ENCODE measurements at places on chromosomes 16 and 17.
A peak's percentile ranks its signal among the peaks of the same experiment; 100 is the strongest.

DNA sequence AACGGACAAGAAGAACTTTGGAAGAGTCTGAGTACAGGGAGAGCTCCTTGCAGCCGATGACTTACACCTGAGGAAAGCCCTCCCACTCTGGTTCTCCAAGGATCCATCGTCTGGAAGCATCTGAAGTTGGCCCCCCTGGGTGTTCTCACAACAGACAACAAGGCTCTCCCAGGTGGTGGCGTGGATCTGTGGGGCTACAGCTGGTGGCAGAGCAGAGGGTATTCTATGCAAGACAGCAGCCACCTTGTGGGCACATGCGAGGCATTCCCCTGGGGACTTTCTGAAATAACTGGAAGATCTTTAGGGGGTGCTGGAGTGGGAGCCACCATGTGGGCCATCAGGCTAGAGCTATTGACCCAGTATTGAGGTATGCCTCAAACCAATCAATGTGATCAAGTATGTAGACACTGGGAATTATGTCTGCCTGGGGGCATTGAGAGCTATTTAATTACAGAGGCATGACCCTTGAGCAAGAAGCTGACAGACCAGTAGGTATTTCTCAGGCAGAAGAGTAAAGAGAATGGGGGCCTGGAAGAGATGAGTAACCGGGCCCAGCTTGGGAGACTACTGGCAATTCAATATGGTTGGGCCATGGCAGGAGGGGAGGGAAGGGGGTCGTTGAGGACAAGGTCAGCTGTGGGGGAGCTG lies 6.9 kb upstream of the KRT19 start:
- DNase-seq, result no peak

DNA sequence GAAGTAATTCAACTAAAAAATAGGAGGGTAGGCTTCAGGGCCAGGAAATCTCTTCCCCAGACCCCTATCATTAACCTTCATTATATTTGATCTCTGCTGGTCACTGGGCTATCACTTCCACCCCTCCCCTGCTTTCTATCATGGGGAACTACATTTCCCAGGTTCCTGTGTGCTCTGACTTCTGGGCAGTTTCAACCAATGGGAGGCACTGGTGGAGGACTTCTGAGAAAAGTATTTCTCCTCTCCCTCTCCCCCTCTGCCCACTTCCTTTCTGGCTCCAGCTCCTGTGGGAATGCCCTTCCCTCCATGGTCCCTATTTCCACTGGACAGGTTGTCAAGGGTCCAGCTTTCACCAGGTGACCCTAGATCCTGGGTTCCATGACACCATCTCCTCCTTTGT lies 364.4 kb downstream of the C16orf95 start:
- DNase-seq, result no peak

DNA sequence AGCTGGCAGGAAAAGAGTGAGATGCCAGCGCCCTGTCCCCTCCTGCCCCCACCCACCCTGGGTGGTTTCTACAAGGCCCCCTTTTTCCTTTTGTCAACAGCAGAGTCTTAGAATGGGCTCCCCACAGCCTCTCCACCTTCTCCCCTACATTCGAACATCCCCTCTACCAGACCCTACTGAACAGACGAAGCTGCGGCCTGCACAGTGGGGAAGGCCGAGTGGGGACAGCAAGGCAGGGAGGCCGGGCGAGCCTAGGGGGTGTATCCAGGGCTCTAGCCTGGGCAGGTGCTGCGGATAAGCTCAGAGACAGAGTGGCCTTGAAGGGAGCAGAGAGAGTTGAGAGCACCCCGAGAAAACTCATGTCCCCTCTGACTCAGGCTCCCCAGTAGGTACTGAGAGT lies 7.4 kb downstream of the ZACN start:
- DNase-seq, result peak; percentile 3

GRCh38 chr17:12722282-12722681 lies 56.6 kb downstream of the MYOCD start:
- DNase-seq, result no peak

- peak; percentile 75 for DNase-seq
Measured at GRCh38 chr16:24748242-24748641, 18.8 kb downstream of the TNRC6A start.

DNA sequence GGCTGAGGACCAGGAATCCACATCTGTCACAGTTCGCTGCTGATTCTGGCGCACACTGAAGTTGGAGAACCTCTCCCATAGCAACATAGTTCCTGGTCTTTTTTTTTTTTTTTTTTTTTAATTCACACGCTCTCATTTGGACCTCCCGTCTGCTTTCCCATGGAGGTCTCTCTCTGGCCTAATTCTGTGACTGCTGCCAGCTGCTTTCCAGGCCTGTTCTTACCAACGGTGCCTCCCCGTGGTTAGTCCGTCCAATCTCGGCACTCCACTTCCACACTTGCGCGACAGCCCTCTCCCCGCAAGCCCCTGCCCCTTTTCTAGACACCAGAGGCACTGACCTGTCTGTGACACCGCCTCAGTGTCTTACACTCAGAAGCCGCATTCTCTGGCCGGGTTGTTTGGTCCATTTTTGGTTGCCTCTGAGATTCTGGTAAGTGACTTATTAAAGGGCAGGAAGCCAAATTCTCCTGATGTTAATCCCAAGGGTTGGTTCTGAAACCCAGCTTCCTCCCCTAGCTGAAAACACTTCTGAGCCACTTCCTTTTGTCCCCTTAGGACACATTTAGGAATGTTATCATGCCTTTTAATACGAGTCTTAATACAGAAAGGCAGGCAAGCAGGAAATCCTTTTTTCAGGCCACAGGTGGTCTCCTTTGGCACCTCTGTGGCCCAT lies 1.1 kb upstream of the AKTIP start:
- no peak for DNase-seq

- no peak for DNase-seq
Measured at GRCh38 chr17:78108726-78109488, 19.6 kb downstream of the TMC6 start.

DNA sequence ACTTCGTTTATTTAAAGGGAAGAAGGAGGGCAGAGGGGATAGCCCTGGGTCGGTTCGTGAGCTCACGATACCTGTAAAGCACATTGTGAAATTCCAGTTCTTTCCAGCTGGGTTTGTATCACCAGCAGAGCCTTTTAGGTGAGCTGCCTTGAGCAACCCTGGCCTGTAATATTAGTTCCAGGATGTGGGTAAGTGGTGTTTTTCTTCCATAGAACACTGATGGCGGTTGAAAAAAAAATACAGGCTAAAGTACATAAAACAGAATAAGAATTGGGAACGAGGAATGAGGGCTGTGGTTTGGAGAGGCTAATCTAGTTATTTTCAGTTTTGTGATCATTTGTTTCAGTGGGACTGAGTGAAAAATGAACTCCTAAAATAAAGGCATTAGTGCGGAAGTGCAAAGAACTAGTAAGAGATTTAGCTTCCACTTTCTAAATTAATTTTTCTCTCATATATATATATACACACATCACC lies 20.6 kb downstream of the HS3ST3B1 start:
- DNase-seq, result no peak

- DNase-seq, result no peak
Measured at GRCh38 chr16:20042848-20043247, 30.8 kb downstream of the GPR139 start.

DNA sequence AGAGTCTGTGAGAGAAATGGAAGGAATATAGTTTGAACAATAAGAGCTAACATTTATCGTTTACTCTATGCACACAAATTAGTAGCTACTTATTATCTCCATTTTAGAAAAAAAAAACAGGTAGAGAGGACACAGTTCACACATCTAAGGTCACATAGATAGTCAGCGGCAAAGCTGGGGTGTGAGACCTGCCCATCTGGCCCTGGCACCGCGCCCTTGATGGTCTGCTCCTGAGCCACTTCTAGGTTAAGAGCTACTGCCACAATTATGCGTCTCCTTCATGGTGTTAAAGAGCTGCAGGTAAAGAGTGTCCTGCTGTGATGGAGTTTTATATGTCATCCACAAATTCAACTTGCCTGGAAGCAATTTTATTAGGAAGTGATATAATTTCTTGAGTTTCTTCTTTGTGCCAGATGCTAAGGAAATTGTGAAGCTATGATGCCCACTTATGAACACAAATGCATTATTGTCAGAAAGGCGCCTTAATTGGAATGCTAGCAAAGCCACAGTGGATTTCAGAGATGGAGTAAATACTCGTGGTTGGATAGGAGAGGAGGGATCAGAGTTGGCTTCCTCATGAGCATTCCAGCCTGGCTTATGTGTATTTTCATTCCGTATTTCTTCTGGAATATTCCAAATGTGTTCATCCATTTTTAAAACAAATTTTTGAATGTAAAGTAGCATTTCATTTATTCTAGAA lies 21.3 kb upstream of the MFSD6L start:
- no peak for DNase-seq

- no peak for DNase-seq
Measured at GRCh38 chr16:71406724-71407123, 35.1 kb downstream of the TLE7 start.

GRCh38 chr16:285146-286055 lies 2.4 kb downstream of the PDIA2 start:
- DNase-seq, result no peak

DNA sequence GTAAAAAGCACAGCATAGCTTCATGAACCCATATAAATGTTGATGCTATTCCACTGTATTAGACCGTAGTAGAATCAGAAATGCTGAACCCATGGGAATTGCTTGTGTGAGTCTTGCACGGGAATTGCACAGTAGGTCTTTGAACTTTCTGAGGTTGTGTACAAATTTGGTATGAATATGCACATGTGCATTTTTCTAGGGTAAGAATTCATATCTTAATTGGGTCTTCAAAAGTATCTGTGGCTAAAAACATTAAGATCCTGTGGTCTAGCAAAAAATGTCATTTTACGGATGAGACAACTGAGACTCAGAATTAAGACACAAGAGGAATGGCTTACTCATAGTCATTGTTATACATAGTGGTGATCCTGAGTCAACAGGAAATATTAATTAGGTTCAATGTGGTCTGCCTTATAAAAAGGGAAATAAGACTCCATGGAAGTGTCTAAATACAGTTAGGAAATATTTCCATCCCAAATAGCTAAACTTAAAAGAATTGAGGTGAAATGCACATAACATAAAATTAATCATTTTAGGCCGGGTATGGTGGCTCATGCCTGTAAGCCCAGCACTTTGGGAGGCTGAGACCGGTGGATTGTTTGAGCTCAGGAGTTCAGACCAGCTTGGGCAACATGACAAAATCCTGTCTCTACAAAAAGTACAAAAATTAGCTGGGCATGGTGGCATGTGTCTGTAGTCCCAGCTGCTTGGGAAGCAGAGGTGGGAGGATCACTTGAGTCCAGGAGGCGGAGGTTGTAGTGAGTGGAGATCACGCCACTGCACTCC lies 22.8 kb downstream of the TAOK1 start:
- peak; percentile 42 for DNase-seq

- no peak for DNase-seq
Measured at GRCh38 chr16:74249254-74249653, 47.4 kb upstream of the PSMD7 start.

DNA sequence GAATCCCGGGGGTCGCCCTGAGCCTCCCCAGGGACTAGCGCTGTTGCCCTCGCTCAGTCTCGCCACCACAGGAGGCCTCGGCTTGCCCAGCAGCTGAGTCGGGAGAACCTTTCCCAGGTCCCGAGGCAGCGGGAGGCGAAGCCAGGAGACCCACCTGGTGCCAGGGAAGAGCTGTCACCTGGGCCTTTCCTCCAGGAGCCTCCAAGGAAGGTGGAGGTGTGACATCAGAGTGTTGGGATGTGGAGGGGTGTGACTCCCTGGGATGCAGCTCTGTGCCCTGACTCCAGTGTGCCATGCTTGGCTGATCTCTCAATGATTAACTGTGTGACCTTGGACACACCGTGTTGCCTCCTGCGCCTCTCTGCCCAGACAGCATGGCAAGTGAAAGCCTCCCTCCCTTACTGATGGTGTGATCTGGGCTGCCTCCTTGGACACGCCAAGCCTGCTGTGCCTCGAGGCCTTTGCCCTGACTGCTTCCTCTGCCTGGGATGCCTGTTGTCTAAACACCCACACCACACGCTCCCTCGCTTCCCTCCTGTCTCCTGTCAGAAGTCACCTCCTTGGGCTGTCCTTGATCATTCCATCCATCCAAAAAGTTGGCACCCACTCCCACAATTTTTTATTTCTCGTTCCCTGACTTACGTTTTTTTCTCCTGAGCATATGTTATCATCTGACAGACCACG lies 88.0 kb downstream of the CMIP start:
- DNase-seq, result no peak

DNA sequence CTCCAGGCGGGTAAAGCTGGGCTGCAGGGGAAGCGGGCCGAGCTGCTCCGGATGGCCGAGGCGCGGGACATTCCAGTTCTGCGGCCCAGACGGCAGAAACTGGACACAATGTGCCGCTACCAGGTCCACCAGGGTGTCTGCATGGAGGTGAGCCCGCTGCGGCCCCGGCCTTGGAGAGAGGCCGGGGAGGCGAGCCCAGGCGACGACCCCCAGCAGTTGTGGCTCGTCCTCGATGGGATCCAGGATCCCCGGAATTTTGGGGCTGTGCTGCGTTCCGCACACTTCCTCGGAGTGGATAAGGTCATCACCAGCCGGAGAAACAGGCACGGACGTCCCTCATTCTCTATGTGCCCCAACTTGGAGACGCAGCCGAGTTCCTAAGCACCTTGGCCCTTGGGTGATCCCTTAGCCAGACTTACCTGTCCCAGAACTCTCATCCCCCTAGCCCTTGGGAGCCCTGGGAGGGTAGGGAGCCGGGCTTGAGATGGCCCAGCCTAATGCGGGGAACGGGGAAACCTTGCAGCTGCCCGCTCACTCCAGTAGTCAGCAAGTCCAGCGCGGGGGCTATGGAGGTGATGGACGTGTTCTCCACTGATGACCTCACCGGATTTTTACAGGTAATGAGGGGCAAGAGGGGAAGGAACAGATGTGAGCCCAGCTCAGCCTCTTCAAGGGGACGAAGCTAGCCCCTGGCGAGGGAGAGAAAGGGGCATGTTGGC lies 806 bp downstream of the MRM1 start:
- no peak for DNase-seq

GRCh38 chr16:12618515-12618914 lies 185.2 kb downstream of the CPPED1 start:
- DNase-seq, result no peak

DNA sequence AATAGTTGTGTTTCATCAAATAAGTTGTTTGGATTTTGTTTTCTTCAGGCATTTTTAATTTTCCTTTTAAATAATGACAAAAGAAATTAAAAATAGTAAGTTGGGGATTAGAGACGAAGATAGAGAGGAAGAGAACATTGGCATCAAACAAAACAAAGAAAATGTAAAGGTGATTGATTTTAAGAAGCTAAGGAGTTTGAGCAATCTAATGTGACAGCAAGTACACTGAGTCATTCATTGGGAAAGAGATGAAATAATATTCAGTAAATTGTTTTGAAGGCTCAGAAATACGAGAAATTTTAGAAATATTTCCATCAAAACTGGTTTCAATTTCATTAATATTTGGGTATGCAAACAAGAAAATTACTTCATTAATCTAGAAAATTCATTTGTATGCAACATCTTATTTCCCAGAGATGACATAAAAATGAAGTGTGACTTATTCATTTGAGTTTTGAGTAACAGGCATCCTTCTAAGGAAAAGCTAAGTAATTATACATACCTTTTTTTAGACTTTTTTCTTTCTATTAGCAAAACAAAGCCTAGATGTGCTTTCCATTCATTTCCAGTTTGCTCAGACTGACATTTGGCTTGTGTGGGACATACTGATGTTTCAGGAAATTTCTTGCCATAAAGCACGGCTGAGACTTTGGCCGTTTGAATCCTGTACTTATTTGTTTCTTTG lies 66.7 kb downstream of the COX10 start:
- no peak for DNase-seq

Measured in AG08396 (cell line).